ENCODE measurements at places on chromosomes 16 and 17.

DNA sequence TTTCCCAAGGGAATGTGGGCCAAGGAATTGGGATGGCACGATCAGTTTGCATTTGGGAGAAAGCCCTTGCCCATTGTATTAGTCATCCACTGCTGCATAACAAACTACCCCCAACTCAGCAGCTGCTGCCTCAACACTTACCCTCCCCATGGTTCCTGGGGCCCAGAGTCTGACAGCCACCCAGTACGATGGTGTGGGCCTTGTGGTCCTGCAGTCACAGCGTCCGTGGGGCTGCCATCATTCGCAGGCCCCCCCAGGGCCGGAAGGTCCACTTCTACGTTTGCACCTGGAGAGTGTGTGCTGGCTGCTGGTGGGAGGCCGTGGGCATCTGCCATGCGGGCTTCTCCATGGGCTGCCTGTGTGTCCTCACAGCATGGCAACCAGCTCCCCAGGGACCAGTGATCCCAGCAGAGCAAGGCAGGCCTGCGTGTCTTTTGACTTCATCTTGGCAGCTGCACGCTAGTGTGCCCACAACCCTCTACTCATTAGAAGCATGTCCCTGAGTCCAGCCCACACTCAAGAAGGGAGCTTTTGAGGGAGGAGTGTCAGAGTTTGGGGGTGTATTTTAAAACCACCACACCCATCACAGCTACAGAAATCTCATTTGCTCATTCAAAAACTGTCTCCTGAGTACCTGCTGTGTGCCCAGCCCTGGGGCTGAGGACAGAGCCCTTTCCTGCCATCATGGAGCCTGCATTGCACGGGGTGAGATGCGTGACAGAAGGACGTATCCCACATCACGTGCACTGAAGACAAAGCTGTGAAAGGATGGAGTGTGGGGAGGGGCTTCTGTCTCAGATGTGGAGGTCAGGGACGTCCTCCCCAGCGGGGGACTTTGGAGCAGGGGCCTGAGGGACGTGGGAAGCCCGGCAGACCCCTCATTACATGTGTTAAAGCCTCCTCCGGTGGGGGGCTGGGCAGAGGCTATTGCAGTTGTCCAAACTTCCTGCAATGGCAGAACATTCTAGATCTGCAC lies 185.0 kb upstream of the ZNF469 start:
- DNase-seq = no peak

GRCh38 chr17:22692066-22692805 lies 999.9 kb downstream of the KCNJ18 start:
- no peak for DNase-seq

DNA sequence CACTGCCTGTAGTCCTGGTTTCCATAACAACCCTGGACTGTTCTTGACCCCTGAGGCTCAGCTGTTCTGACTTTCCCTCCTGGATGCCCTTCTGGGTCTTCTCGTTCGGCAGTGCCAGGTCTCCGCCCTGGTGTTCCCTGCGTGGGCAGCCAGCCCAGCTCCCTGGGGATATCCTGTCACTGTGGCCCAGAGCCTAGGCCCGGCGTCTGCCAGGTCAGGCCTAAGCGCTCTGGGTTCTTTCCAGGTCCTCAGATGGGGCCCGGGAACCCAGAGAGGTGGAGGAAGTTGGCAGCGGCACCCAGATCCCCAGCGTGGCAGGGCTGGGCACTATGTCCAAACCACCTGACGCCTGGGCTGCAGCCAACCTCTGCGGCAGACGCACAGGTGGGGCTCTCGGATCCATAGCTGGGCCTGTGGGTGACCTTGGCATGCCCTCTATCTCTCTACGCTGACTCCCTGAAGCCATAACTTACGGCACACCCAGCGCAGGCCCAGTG lies 12.5 kb upstream of the ATP2A3 start:
- DNase-seq = no peak

DNA sequence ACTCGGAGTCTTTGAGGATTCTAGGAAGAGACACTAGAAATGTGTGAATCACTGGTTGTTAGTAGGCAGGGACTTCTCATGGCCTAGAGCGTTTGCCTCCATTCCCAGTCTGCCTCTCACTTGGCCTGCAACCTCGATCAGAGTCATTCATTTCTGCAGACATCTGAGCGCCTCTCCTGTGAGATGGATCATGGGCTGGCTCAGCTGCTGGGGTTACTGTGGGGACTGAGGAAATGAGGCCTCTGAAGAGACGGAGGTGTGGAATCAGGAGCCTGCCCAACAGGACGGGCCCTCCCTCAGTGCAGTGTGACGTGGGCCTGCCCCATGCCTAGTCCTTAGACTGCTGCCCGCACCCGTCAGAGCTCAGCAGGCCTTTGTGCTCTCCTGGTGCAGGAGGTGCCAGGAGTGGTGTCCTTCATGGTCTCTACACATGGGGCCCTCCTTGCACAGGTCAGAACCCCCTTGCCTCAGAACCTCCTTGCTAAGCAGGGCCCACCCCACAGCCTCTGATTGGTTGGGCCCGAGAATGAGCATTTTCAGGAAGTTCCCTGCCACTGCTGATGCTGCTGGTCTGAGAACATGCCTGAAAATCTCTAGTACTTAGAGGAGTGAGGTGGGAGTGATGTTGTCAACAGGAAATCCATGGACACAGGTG lies 99.4 kb downstream of the NPIPB11 start:
- DNase-seq = no peak

DNA sequence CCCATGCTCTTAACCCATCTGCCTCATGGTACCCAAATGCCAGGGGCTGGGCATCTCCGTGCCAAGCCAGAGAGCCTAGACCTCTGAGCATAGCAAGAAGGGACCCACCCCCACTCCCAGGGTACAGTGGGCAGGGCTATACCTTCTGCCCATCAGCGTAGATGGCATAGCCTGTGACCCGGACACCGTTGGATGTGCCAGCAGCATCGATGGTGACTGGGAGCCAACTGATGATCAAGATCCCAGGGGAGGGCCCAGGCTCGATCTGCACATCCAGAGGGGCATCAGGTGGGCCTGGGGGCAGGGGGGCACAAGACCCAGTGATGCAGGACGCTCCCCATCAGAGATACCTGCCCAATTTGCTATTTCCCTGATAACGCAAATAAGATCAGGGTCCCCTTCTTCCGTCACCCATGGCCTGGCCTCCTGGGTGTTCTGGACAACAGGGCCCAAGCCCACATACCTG lies 17.1 kb downstream of the TSPOAP1 start:
- DNase-seq = no peak

DNA sequence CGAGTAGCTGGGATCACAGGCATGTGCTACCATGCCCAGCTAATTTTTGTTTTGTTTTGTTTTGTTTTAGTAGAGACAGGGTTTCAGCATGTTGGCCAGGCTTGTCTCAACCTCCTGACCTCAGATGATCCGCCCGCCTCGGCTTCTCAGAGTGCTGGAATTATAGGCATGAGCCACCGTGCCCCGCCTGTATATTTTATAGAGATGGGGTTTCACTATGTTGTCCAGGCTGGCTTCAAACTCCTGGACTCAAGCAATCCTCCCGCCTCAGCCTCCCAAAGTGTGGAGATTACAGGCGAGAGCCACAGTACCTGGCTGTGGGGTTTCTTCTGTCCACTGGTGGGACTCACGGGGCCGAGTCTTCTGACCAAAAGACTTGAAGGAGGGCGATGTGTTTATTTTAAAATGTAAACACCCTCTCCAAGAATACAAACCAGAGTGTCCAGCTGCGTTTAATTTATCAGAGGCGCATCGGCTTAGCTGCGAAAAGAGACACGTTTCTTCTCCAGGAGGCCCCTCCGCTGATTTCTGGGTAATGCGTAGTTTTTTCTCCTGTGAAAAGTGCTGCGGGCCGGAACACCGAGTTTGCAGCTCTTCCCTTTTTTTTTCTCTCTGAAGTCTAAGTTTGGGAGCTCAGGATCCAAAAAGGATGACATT lies 86.9 kb upstream of the CIBAR2 start:
- DNase-seq = no peak

GRCh38 chr16:11263737-11264136 lies 5.4 kb downstream of the TNP2 start:
- peak; percentile 58 for DNase-seq

All from CD4-positive, alpha-beta T cell treated with Interleukin-4 for 4 hours (primary cell).